ENCODE measurements at places on chromosomes 4 and X. TPM values are rescaled to one million over a fixed set of nuclear protein-coding genes. Genes with fewer than 3 reads are reported as not detected.

The CFAP299 gene
- total RNA-seq: not detected

The SLC4A4 gene
- total RNA-seq: 0.06 TPM

The MAGEA2 gene
- not detected for total RNA-seq

The HS6ST2 gene
- total RNA-seq: 0.39 TPM

The TASL gene
- total RNA-seq: 3.1 TPM

The PALLD gene
- total RNA-seq: 0.41 TPM

All from activated naive CD8-positive, alpha-beta T cell treated with anti-CD3 and anti-CD28 coated beads for 36 hours (primary cell).